ENCODE measurements at places on chromosomes 2 and 18.

GRCh38 chr2:23390152-23390551 is 5.2 kb downstream of the KLHL29 start:
- peaks cover 75% of the 10 kb centered on the region for H3K27me3 ChIP-seq
- DNase-seq = no peak
- H3K4me3 ChIP-seq = no peak overlapping the region
- peaks cover 14% of the 10 kb centered on the region for H3K4me1 ChIP-seq
- no peaks in the 10 kb centered on the region for H3K36me3 ChIP-seq
- H3K27ac ChIP-seq = no peak overlapping the region

GRCh38 chr2:75221862-75222261 is 22.5 kb upstream of the TACR1 start:
- DNase-seq = no peak
- H3K27ac ChIP-seq = no peak overlapping the region
- H3K4me1 ChIP-seq = no peaks in the 10 kb centered on the region
- no peak overlapping the region for H3K4me3 ChIP-seq

DNA sequence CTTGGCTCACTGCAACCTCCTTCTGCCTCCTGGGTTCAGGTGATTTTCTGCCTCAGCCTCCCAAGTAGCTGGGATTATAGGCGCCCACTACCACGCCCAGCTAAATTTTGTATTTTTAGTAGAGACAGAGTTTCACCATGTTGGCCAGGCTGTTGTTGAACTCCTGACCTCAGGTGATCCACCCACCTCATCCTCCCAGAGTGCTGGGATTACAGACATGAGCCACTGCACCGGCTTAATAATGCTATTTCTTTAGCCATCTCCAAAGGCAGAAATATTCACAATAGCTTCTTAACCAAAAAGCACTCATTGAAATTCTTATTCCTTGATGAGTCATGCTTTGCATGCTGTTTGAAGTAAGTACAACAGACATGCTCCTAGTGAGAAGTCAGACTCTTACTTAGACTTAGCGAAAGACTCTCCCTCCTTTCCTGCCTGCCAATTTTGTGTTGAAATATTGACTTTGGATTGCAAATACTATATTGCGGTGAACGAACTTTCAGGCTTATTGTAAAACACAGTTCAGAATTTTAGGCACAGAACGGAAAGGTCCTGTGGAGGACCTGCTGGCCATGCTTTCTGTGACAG is 4.4 kb downstream of the ACTR3 start:
- H3K4me1 ChIP-seq = peaks cover 74% of the 10 kb centered on the region
- no peak for DNase-seq
- peaks cover 52% of the 10 kb centered on the region for H3K36me3 ChIP-seq
- peak overlapping the region; percentile 90 for H3K4me3 ChIP-seq
- H3K27me3 ChIP-seq = no peaks in the 10 kb centered on the region
- peak overlapping the region; percentile 99 for H3K27ac ChIP-seq

- no peak overlapping the region for H3K4me3 ChIP-seq
- H3K4me1 ChIP-seq = no peaks in the 10 kb centered on the region
- H3K27ac ChIP-seq = no peak overlapping the region
- H3K36me3 ChIP-seq = no peaks in the 10 kb centered on the region
- DNase-seq = peak; percentile 52
These were observed 37.9 kb downstream of the MTERF4 start for GRCh38 chr2:241064008-241064801.

- H3K36me3 ChIP-seq = peaks cover 13% of the 10 kb centered on the region
- H3K27me3 ChIP-seq = no peaks in the 10 kb centered on the region
- H3K4me3 ChIP-seq = no peak overlapping the region
- peaks cover 10% of the 10 kb centered on the region for H3K4me1 ChIP-seq
- no peak for DNase-seq
- H3K27ac ChIP-seq = no peak overlapping the region
These were observed 73.7 kb downstream of the UXS1 start for GRCh38 chr2:106120432-106120831.

DNA sequence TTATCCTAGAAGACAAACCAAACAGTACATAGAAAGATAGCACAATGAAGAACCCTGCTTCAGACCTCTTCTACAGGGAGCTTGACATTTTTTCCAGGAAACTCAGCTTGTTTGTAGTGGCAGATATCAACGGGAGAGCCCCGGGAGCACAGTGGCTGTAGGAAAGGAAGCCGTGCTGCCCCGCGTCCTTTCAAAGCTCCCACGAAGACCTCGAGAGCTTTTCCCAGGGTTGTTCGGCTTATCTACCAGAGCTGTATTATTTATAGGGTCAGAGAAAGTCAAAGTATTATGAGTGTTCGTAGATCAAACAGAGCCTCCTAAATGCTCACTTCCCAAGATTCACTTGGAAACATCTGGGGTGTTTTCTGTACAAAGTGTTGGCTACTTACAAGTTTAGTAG is 167.1 kb upstream of the COPS8 start:
- no peak overlapping the region for H3K4me3 ChIP-seq
- no peaks in the 10 kb centered on the region for H3K36me3 ChIP-seq
- peaks cover 2% of the 10 kb centered on the region for H3K27me3 ChIP-seq

DNA sequence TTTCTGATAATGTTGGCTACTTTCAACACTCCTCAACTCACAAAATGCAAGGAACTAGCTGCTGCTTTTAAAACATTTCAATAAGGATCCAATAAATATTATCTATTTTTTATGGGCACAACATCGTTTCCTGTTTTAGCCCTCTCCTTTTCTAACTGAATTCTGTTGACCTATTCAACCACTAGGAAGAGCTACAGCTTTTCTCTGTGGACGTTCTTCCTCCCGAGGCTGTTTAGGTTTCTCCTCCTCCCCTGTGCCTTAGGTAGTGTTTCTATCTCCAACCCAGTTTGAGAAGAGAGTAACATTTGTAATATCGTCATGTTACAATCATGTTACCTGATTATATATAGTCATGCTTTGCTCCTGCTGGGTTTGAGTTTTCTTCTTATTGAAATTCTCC is 91.3 kb upstream of the ITGB6 start:
- H3K4me3 ChIP-seq = no peak overlapping the region
- DNase-seq = no peak
- peaks cover 31% of the 10 kb centered on the region for H3K36me3 ChIP-seq
- H3K27ac ChIP-seq = no peak overlapping the region
- H3K27me3 ChIP-seq = no peaks in the 10 kb centered on the region

GRCh38 chr2:148570989-148571388 is 73.6 kb upstream of the EPC2 start:
- no peak overlapping the region for H3K27ac ChIP-seq
- H3K4me1 ChIP-seq = peaks cover 9% of the 10 kb centered on the region
- no peak overlapping the region for H3K4me3 ChIP-seq
- H3K27me3 ChIP-seq = peaks cover 4% of the 10 kb centered on the region

DNA sequence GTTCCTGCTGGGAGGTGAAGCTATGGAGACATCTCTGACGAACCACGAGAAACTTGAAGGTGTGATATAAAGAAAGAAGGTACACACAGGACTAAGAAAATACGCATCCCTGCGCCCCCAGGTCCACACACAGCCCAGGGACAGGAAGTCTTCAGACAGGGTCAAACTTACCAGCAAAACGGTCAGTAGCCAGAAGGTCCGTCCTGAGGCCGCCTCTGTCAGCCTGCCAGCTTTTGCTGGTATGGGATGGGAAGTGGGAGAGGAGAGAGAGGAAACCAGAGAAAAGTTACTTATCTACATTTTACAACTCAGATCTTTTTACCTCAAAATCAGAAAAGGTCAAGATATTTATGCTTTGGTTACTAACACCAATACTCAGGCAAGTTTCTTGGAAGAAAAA is 47.2 kb downstream of the HDLBP start:
- H3K36me3 ChIP-seq = peaks cover 33% of the 10 kb centered on the region
- H3K4me1 ChIP-seq = peaks cover 31% of the 10 kb centered on the region
- H3K27me3 ChIP-seq = no peaks in the 10 kb centered on the region
- H3K4me3 ChIP-seq = no peak overlapping the region

GRCh38 chr18:2777241-2777640 is 69.6 kb upstream of the EMILIN2 start:
- H3K27me3 ChIP-seq = no peaks in the 10 kb centered on the region
- H3K27ac ChIP-seq = peak overlapping the region; percentile 1
- H3K4me1 ChIP-seq = no peaks in the 10 kb centered on the region
- H3K4me3 ChIP-seq = no peak overlapping the region
- DNase-seq = no peak

DNA sequence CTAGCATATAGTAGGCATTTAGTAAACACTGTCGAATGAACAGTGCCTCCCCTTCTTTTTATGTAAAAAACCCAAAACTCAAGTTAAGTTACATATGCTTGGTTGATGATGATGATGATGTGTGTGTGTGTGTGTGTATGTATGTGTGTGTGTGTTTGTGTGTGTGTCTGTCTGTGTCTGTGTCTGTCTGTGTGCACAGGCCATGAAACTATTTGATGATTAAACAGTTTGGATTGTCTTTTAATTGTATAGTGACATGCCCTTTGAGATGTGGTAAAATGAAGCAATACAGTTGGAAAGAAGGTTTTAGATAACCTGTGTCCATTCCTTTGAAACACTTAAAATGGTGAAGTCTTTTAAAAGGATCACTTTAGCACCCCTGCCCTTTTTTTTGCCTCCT is 105.6 kb downstream of the MAP4K4 start:
- peak overlapping the region; percentile 14 for H3K27ac ChIP-seq
- DNase-seq = no peak
- H3K27me3 ChIP-seq = no peaks in the 10 kb centered on the region
- H3K4me3 ChIP-seq = no peak overlapping the region

- no peaks in the 10 kb centered on the region for H3K27me3 ChIP-seq
- H3K4me1 ChIP-seq = peaks cover 62% of the 10 kb centered on the region
- DNase-seq = no peak
- H3K27ac ChIP-seq = peak overlapping the region; percentile 61
These were observed 19.9 kb downstream of the RBMS1 start for GRCh38 chr2:160473468-160474318.

DNA sequence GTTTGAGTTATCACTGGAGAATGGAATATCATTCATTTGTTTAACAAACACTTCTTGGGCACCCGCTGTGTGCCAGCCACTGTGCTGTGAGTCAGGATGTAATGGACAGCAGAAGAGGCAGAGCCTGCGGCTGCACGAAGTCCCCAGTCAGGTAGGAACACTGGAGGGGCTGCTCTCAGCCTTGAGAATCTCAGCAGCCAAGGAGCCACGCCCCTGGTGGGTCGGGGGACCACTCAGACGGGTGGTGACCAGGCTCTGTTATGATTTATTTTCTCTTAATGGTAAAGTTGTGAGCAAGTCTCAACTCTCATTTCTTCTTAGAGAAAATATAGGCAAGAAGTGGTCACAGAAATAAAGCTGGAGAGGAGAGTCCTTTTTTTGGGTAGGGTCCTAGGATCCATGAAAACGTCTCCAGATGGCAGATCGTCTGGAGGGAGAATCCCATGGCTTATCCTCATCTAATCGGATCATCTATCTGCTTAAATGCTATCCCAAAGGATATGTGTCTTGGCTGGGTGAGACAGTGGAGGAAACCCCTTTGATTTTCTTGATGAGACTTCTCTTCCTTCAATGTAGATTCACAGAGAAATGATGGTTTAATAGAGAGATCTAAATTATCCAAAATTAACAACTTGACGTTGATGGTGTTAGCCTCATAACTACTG is 129.1 kb upstream of the LGALSL start:
- DNase-seq = no peak
- peaks cover 1% of the 10 kb centered on the region for H3K27me3 ChIP-seq
- no peaks in the 10 kb centered on the region for H3K36me3 ChIP-seq
- no peak overlapping the region for H3K4me3 ChIP-seq

- no peak overlapping the region for H3K27ac ChIP-seq
- no peaks in the 10 kb centered on the region for H3K4me1 ChIP-seq
- no peak overlapping the region for H3K4me3 ChIP-seq
- no peak for DNase-seq
These were observed 968.7 kb downstream of the CNTNAP5 start for GRCh38 chr2:124993809-124994208.

- no peak for DNase-seq
- H3K4me3 ChIP-seq = no peak overlapping the region
- no peaks in the 10 kb centered on the region for H3K36me3 ChIP-seq
- H3K27me3 ChIP-seq = peaks cover 22% of the 10 kb centered on the region
- no peak overlapping the region for H3K27ac ChIP-seq
These were observed 142.0 kb downstream of the COL6A3 start for GRCh38 chr2:237271698-237272652.

- no peaks in the 10 kb centered on the region for H3K36me3 ChIP-seq
- peaks cover 7% of the 10 kb centered on the region for H3K4me1 ChIP-seq
- no peak for DNase-seq
- no peak overlapping the region for H3K27ac ChIP-seq
These were observed 99.6 kb upstream of the MBOAT2 start for GRCh38 chr2:9102861-9103662.

DNA sequence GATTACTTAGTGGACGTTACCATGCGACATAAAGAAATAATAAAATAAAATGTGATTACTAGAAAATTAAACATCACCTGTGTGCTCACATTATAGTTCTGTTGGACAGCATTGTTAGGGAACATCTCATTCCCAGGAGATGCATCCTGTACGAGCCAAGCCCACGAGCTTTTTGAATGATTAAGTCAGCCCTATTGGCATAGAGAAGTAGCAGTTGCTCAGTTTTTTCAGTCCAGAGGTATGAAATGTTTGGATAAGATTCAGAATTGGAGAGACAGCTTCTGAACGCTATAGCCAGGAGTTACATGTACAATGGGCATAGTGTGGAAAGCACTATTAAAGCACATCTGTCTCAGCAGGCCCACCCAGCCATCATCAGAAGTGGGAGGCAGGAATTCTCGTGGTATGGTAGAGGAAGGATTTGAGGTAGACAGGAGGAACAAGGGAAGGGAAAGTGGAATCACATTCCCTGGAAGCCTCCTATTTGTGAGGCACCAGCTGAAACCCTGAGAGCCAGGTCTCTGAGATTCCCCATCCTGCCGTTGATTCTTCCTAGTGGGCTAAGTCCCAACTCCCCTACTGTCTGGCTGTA is 8.6 kb downstream of the SPATS2L start:
- DNase-seq = no peak
- no peak overlapping the region for H3K4me3 ChIP-seq
- H3K4me1 ChIP-seq = peaks cover 2% of the 10 kb centered on the region

GRCh38 chr18:58225101-58225500 is 181.1 kb downstream of the NEDD4L start:
- no peak overlapping the region for H3K27ac ChIP-seq
- H3K36me3 ChIP-seq = no peaks in the 10 kb centered on the region
- peak; percentile 39 for DNase-seq
- H3K4me3 ChIP-seq = no peak overlapping the region

Measured in activated naive CD8-positive, alpha-beta T cell treated with anti-CD3 and anti-CD28 coated beads, Interleukin-2, amount 50 U/mL, for 24 hours (primary cell).